ENCODE measurements at places on chromosomes 1 and 21.

GRCh38 chr1:85894651-85895050, 186.4 kb upstream of the ZNHIT6 start:
- no peak for DNase-seq

- DNase-seq = no peak
Observed at GRCh38 chr1:30645807-30646206, 77.6 kb downstream of the MATN1 start.

DNA sequence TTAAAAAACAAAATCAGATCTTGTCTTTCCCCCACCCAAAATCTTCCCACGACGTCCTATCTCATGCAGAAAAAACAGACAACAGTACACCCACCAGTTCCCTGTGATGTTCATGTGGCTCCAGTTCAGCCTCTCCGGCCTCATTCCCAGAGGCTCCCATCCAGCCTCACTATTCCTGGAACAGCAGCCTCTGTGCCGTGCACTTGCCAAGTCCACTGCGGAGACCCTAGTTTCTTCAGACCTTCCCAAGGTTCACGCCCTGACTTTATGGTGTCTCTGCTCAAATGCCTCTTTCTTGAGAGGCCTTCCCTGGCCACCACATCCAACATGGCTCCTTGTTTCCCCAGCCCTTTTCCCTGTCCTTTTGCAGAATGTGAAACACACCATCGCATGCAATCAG, 106.3 kb upstream of the BACE2 start:
- no peak for DNase-seq

GRCh38 chr21:44441581-44442265, 13.6 kb upstream of the LRRC3 start:
- no peak for DNase-seq

DNA sequence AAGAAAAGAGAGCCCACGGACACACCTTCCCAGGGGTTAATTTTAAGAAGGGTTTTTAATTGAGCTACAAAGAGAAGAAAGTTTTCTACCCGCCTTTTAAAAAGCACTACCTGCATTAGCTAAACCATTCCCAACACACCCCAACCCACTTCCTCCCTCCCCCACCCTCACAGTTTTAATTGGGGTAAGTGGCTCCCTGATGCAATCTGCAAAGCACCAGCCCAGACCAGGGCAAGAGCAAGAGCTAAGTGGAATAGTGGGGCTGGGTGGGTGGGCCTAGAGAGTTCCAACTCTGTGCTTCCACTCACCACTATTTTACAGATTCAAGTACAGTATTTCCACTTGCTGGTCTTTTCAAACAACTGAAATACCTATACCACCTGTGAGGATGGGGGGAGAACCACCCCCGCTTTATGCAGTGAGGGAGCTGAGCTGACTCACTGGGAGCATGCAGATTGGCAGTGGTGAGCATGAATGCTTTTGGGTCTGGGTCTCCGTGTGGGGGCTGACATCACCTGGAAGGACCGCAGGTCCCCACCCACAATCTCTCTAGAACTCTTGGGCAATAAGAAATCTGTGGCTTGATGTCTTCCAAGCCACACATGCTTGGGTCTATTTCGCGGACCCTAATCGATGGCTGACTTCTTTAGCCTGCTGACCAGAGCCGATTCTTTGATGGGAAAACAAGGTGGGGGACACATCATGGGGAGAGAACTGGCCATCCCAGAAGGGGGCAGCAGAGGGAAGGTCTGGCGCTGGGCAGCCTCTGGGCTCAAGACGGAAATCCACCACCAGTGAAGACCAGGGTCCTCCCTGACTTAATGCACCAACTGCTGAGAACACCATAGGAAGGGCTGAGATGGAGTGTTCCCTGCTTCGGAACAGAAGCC, 95.5 kb downstream of the SSBP3 start:
- DNase-seq = no peak

DNA sequence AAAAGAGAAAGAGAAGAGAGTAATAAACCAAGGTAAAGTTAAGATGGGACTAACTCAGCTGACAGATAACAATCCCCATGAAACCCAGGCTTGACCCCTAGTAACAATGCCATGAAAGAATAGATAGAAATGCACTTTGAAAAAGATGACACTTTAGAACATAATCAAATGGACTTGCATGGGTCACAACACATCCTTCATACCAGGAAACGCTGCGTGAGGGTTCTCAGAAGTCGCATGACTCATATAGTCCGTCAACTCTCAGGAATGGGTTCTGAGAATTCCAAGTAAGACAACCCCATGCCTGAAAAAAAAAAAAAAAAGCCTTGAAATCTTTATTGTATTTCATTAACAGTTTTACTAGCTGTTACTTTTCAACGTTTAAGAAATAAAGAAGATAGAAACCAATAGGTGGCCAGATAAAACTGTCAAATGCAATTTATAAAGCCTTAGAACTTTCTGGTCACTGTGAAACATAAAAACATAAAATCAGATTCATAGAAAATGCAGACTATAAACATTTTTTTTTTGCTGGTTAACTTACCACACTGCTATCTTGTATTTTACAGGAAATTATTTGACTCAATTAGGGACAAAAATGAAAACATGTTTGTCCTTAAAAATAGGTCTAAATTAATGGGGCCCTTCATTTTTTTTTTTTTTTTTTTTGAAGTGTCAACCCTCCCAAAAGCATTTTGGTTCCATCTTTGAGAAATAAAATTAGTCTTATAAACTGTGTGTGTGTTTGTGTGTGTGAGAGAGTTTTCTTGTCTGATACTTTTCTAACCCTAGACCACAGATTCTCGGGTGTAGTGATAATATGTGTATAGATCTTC, 202.1 kb downstream of the NCAM2 start:
- DNase-seq = no peak

- DNase-seq = no peak
Observed at GRCh38 chr1:81920245-81920740, 119.6 kb downstream of the ADGRL2 start.

DNA sequence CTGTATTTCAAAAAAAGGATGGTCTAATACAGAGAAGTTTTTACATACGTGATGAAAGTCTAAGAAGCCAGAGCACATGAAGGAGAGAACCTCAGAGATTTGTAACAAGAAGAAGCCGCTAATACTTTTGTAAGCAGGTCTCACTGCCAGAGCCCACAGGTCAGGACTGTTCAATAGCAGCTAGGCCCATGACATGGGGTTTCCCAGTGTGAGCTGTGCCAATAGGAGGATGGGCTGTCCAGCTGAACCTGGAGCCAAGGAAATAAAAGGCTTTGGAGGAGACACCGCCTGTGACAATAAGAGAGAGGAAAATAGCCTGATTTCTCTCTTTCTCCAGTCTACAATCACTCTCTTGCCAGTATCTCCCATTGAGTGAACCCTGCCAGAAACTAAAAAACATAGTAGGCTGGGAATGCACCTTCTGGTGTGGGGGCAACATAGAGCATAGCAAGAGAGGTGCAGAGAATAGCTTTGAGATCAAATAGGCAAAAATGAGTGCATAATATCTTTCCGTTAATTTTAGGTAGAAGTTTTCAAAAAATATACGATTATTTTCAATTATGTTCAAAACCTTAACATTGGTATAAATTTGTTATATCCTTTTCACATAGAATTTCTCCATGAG, 360.3 kb downstream of the NEGR1 start:
- DNase-seq = no peak

DNA sequence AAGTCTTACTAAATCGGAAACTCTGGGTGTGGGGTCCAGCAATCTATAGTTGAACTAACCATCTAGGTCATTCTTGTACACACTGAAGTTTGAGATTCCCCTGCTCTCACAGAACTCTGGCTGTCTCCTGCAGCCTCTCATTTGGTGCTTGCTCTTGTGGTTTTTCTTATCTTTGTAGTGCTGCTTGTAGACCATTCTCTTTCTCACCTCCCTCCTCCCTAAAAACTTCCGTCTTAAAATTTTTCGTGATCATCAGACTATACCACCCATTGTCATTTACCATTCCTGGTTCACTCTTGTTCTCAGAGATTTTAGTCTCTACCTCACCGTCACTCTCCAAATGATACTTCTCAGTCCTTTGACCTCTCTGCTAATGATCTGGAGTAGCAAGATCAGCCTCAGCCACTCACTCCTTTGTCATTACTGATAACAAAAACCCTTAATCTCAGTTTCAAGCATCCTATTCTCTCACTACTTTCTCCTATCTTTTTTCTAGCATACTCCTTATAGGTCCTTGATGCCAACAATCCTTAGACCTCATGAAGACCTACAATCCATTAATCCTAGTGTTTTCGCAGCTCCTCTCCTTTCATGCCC, 13.0 kb upstream of the EPHX4 start:
- DNase-seq = no peak

GRCh38 chr1:190908691-190909090, 431.0 kb upstream of the BRINP3 start:
- no peak for DNase-seq

DNA sequence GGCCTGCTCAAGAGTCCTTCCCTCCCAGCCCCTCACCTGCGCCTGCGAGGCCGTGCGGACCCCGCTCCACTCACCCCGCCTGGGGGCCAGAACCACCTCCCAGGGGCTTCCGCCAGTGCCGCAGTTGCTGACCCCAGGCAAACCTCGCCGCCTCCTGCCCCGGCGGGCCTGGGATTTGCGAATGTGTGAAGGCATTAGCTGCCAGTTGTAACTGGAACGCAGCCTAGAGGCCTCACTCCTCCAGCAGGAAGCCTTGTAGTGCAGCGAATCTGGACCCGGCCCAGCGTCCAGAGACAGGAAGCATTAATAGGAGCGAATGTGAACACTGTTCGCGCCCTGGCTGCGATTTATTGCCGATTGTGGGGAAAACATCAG, 140.9 kb upstream of the ARHGEF16 start:
- DNase-seq = no peak

GRCh38 chr1:164592634-164593033, 33.6 kb downstream of the PBX1 start:
- DNase-seq = no peak

DNA sequence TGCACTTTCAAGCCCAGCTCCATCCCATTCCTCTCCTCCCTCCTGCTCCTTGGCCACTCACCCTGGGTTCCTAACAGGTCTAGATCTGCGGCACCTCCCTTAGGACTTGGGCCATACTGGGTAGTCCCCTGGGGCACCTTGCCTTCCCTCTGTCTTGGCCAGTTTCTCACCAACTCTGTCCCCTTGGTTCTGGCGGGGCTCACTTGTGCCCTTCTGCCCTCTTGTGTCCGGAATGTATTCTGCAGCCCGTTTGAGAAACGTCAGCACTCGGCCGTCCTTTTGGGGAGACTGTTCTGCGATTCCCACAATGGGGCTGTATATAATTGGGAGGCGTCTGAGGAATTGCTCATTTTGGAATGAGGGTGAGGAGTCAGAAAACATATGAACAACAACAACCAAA, 162.4 kb downstream of the ZSCAN20 start:
- DNase-seq = no peak

GRCh38 chr1:87333692-87334347, 5.1 kb downstream of the LMO4 start:
- no peak for DNase-seq

GRCh38 chr1:150987924-150988323, 5.8 kb downstream of the ANXA9 start:
- no peak for DNase-seq

DNA sequence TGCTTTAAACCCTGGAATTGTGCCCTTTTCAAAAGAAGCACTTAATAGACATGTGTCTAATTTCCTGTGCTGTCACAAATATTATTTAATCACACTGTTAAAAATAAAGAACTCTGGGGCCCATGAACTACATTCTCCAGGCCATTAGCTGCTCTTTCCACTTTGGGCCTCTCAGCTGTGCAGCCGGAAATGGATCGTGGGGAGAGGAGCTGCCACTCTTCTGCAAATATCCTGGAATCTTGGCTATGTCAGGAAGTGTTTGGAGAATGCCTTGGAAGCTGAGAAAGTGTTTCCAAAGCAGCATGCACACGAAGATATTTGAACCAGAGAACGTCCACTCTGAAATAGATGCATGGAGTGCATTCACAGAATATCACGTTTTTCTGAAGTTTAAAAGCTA, 27.5 kb upstream of the VPS26C start:
- DNase-seq = no peak

DNA sequence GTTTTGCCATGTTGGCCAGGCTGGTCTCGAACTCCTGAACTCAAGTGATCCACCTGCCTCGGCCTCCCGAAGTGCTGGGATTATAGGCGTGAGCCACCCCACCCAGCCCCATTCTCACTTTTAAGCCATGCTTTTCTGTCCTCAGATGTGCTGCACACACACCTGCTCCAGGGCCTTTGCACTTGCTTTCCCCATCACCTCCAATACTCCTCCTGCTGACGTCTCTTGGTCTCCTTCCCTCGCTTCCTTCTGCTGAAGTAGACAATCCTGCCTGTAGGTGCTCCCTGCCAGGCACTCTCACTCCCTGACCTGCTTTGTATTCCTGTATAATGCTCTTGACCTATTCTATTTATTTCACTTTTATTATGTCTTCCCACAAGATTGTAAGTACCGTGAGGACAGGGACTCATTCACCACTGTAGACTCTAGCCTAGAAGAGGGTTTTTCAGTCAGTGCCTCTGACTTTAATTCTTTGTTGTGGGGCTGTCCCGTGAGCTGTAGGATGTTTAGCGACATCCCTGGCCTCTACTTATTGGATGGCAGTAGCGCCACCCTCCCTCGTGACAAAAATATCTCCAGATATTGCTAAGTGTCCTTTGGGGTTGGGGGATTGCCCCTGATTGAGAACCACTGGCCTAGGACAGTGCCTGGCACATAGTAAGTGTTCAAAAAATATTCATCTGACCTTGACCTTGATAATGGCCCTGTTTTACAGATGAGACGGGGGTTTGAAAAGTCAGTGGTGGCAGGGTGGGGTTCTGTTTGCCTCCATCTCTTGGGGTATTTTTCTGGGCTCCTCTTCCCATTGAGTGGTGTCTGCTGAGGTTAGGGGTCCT, 4.6 kb downstream of the TNFRSF1B start:
- no peak for DNase-seq

GRCh38 chr1:179034720-179035119, 9.0 kb downstream of the FAM20B start:
- no peak for DNase-seq

DNA sequence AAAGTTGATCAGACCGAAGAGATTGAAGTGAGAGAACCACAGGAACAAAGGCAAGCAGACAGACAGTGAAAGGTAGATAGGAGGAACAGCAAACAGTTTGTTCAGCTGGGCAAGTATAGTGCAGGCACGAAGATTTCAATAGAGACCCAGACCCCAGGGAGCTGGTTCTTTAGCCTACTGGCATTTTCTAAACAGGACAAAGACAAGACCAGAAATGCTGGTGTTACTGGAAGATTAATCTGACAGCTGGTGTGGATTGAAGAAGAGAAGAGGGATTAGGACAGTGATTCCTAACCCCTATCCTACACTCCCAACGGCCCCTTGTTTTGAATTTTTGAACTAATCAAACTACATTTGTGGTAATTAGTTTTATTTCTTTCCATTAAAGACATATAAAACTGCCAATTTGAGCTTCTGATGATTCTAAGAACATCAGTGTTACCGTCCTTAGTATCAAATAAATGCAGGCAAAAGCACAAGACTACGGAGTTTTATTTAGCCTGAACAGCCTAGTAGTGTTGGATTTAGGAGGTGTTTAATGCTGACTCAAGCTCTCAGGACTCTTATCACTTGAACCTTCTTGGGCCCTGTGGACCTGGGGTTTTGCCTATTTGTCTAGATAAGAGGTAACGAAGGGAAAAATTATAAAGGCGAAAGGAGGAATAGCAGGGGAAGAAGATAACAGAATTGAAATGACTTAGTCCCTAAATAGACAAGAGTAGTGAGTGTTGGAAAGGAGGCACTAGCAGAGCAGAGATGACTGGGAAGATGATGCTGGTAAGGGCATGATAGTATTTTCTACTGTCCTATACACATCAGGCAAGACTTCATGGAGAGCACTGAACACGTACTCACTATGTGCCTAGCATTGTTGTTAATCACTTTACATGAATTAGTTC, 2.0 kb downstream of the NPL start:
- no peak for DNase-seq

- no peak for DNase-seq
Observed at GRCh38 chr1:183319051-183319450, 99.1 kb downstream of the NMNAT2 start.

GRCh38 chr1:150761801-150762200, 3.8 kb downstream of the CTSS start:
- DNase-seq = no peak

All from activated CD4-positive, alpha-beta T cell treated with anti-CD3 and anti-CD28 coated beads, Interleukin-2, amount 50 U/mL, for 1 hour (primary cell).